ENCODE measurements at places on chromosomes 5 and 9. TPM values are rescaled to one million over a fixed set of nuclear protein-coding genes. Genes with fewer than 3 reads are reported as not detected.

The IFNB1 gene
- not detected for total RNA-seq

The MLANA gene
- not detected for total RNA-seq

The INSL4 gene
- total RNA-seq = 16.7 TPM

The RELL2 gene
- total RNA-seq = 3.9 TPM

The SNX2 gene
- 39.7 TPM for total RNA-seq

The CARD9 gene
- total RNA-seq = 1.5 TPM

The PFN3 gene
- total RNA-seq = not detected

The IL9 gene
- not detected for total RNA-seq

The ZNF608 gene
- 1.3 TPM for total RNA-seq

The PCDHGA4 gene
- 0.08 TPM for total RNA-seq

The HMMR gene
- 28.1 TPM for total RNA-seq

The SPINK6 gene
- 0.49 TPM for total RNA-seq

The IL33 gene
- not detected for total RNA-seq

The ECM2 gene
- 0.10 TPM for total RNA-seq

The CTSV gene
- 13.4 TPM for total RNA-seq

The SEMA4D gene
- total RNA-seq = 5.1 TPM

The IL5 gene
- not detected for total RNA-seq

The PDCD1LG2 gene
- 0.13 TPM for total RNA-seq

The PCDHB6 gene
- 0.89 TPM for total RNA-seq

The SPAG8 gene
- 0.76 TPM for total RNA-seq

The F2RL2 gene
- total RNA-seq = 3.7 TPM

The SHLD3 gene
- total RNA-seq = 2.2 TPM

The EIF4E1B gene
- total RNA-seq = not detected
